ENCODE measurements at places on chromosomes 4 and X. TPM values are rescaled to one million over a fixed set of nuclear protein-coding genes. Genes with fewer than 3 reads are reported as not detected.

HSD17B13 gene
- not detected for total RNA-seq

GRK4 gene
- total RNA-seq: 3.7 TPM

P2RY8 gene
- not detected for total RNA-seq

ZNF185 gene
- 93.5 TPM for total RNA-seq

CPE gene
- 48.3 TPM for total RNA-seq

ARSJ gene
- 29.0 TPM for total RNA-seq

NXF2 gene
- not detected for total RNA-seq

GRCh38 chrX:96453139-96453538, 231.5 kb upstream of the DIAPH2 start:
- DNase-seq: no peak

DNA sequence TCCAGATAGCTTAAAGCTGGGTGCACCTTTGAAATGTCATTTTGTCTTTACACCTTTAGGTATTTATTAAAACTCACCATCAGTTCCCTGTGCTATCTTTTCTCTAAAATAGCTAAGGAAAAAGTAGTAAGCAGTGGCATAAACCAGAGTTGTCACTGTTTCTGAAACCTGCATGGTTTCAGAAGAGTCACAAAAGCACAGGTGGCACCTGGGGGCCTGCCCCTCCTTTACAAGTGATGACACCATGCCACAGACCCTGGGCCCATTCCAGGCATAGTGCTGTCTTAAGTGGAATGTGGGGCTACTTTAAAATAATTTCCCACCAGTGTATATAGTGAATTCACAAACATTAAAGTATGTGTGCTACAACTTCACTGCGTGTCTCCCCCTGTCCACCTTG, 47.8 kb downstream of the DCUN1D4 start:
- DNase-seq: no peak

DNA sequence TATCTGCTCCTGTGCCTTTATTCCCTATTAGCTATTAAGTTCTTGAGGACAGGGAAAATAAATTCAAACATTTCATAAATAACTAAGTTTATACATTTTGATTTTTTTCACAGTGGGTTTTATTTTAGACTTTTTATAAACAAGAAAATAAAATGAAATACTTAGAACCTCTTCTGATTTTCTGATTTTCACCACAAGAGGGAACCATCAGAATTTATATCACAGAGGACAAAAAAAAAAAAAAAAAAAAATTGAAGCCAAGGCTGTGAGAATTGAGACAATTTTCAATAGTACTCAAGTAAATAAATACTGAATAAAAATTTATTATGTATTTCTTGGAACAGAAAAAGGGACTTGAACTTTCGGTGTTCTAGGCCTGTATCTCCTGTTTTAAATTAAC, 288.1 kb downstream of the SH3BGRL start:
- peak; percentile 1 for DNase-seq

- DNase-seq: no peak
Observed at GRCh38 chr4:12446256-12446655, 1017.6 kb upstream of the HS3ST1 start.

DNA sequence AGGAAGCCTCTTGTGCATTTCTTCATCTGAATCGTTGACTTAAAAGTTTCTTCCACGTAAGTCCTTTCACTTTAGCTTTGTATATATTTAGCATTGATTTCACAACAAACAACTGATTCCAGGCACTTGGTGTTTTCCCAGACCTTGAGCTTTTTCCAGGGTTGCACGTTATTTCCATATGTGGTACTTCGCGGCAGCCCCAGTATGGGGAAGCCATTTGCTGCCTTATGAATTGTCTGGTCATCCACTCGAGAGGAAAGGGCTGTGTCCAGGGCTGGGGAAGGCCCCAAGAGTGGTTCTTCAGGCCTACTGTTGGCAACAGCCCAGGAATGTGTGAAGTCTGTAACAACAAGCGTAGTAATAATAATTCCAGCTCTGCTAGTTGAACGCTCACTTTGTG, 2.8 kb upstream of the TLR8 start:
- no peak for DNase-seq

GRCh38 chr4:6221851-6222760, 21.8 kb upstream of the JAKMIP1 start:
- no peak for DNase-seq

Measured in bronchial epithelial cell (primary cell).